ENCODE measurements at places on chromosomes 16 and 17.

- no peak for DNase-seq
Observed at GRCh38 chr17:78255029-78255656, 23.7 kb downstream of the TMEM235 start.

DNA sequence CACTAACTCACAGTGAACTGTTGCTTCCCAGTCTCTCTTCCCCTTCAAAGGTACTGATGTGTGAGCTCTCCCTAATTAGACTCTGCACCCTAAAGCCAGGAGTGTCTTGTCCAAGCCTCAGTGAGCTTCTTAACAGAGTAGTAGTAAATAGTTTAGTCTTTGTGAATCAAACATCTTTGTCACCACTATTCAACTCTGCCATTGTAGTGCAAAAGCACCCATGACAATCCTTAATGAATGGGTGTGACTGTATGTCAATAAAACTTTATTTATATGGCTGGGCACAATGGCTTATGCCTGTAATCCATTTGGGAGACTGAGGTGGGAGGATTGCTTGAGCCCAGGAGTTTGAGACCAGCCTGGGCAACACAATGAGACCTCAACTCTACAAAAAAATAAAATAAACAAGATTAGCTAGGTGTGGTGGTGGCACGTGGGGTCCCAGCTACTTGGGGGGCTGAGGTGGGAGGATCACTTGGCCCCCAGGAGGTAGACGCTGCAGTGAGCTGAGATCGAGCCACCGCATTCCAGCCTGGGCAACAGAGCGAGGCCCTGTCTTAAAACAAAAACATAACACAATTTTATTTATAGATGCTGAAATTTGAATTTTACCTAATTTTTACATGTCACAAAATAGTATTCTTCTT lies 45.5 kb upstream of the TNRC6A start:
- no peak for DNase-seq

DNA sequence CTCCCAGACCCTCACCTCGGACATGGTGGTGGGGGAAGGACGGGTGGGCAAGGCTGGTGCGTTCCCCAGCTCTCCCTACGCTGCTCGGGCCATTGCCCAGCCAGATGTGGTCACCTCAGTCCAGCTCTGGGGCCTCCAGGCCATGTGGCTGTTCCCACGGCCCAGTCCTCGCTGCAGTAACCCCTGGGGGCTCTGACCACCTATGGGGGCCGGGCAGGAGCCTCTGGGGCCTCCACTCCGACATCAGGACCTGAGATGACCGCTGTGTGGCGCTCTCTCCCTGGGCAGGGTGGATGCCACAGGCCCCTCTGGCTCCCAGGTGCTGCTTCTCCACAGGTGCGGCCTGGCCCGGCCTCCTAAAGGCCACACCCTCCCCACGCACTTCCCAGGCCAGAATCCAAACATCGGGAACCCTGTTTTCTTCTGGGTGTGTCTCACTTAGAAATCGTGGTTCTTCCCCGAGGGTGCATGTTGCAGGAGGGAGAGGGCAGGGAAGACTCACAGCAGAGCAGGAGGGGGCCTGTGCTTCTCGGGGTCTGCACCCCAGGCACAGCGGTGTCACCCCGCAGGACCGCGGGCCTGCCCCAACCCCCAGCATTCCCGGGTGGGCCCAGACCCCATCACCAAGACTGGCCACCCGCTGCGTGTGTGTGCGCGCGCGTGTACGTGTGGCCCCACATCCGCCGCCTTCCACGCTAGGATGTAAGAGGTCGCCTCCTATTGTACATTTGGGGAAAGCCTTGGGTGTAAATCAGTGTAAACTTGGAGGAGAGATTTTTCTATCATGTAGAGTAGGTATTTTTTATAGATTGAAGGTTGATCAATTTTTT lies 5.9 kb upstream of the CAPN15 start:
- no peak for DNase-seq

DNA sequence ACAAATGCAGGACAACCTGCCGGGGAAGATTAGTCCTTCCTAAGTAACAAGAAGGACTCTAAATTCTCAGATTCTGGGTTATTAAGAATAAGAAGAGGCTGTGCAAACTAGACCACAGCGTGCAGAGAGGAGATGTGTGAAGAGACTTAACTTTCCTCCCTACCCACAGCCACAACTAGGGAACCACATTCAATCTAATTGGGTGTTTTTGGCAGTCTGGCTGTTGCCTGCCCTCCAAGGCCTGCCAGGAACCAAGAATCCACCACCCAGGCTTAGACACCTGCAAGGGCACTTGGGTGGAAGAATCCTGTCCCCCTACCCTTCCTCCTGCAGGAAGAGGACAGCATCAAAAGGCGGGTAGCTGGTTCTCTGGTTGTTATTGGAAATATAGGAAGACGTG lies 202.0 kb downstream of the PARN start:
- DNase-seq, result no peak

DNA sequence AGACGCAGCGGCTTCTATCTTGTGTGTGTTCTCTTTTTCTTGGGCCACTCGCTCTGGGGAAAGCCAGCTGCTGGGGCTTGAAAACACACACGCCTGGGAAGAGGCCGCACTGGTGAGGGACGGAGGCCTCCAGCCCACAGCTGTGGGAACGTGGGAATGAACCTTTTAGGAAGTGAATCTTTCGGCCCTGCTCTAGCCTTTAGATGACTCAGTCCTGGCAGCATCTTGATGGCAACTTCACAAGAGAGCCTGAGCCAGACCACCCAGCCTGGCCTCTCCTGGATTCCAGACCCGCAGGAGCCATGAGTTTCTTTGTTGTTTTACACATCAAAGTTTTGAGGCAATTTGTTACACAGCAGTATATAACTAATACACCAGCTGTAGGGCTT lies 2.2 kb upstream of the PDPK1 start:
- no peak for DNase-seq

DNA sequence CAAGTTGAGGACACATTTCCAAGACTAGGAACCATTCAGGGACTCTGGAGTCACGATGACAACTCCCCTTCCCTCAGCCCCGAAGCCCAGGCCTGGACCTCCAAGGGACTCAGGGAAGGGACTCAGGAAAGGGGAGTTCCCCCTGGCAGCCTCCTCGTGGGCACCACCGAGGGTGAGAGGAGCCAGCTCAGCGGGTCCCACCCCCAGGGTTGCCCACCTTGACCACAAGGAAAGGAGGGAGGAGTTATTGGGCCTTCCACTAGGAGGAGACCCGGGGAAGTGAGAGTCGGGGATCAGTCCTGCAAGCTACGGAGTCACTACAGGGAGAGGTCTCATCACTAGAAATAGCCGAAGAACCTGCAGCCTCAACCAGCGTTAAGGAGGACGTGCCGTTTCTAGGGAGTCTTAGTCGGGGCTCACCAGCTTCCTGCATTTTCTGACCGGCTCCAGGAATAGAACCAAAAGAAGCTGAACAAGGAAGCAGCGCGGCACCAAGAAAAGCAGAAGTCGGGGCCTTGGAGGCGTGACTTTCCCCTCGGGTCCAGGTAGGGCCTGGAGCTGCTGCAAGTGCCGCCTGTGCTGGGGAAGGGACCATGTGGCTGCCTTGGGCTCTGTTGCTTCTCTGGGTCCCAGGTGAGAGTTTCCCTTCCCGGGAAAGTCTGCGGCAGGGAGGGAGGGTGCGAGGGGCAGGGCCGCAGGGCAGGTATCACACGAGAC lies at the start of gene CD300A:
CD300A (plus strand) TSS at position 524 of the 717 bp plus-strand sequence; CDS start at position 594, 70 bp downstream.
- no peak for DNase-seq

- DNase-seq, result no peak
Observed at GRCh38 chr17:35923609-35924114, 6.9 kb downstream of the RDM1 start.

- DNase-seq, result no peak
Observed at GRCh38 chr16:10405386-10405939, 19.6 kb downstream of the ATF7IP2 start.

GRCh38 chr17:66595893-66596292 lies 239.0 kb upstream of the CACNG5 start:
- DNase-seq, result no peak

DNA sequence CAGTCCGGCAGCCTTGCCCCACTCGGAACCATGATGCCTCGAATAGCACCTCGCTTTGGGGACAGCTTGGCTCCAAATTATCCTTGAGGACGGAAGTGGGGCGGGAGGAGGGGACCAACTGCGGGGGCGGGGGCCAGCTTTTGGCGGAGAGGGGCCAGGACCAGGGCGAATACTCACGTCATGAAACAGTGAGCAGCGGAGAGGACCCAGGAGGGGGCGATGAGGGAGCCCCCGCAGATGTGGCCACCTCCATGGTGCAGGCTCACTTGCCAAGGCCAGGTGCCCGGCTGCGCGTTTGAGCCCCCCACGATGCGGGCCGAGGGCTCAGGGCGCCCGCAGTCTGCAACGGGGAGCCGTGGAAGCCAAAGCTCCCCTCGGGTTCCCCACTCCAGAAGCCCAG lies 970 bp downstream of the PRSS36 start:
- no peak for DNase-seq

- DNase-seq, result no peak
Observed at GRCh38 chr16:1651974-1652312, 26.1 kb upstream of the JPT2 start.
